ENCODE measurements at places on chromosomes 6 and 20. TPM values are rescaled to one million over a fixed set of nuclear protein-coding genes. Genes with fewer than 3 reads are reported as not detected.

- no peak for DNase-seq
These were observed 43.0 kb upstream of the PBOV1 start for GRCh38 chr6:138261116-138261780.

DNA sequence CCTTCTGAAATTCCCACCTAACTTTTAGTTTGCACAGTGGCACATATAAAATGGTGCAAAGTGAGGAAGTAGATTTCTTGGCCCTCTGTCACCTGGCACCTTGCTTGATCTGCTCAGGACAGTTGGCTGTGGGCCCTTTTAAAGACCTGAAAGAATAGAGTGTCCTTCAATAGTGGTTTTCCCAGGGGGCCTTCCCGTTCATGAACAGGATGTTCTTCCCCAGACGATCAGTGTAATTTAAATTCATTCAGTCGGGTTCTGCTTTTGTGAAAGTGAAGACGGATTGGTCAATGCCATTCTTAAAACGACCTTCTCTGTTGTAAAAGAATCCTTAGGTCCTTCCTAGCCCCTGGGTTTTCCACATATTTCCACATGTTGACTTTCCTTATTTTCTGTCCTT lies 178.5 kb downstream of the SASH1 start:
- DNase-seq, result no peak

- no peak for DNase-seq
These were observed 9.6 kb downstream of the C20orf203 start for GRCh38 chr20:32664012-32664677.

Gene BHLHE23
- not detected for total RNA-seq

- no peak for DNase-seq
These were observed 33.5 kb upstream of the TCF21 start for GRCh38 chr6:133855276-133855990.

DNA sequence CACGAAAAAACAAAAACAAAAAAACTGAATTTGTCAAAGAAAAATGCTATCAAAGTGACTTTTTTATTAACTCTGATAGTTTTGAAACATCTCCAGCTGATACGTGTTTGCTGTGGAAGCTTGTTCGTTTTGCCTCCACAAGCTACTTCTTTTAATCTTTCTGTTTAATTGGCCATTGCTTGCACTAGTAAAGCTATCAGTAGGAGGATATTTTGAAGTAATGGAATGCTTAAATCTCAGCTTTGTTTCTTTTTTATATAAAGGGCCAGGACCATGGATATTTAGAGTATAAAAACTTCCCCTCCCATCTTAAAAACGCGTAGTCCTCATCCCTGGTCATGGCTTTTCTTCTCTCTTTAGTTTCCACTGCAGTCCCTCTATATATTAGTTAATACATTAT lies 344.0 kb downstream of the NKAIN2 start:
- no peak for DNase-seq

Gene AGPAT1
- 77.1 TPM for total RNA-seq

- DNase-seq, result no peak
These were observed 74.6 kb upstream of the RNF24 start for GRCh38 chr20:4089756-4090487.
